NCI-H446 treated with DMSO at 0.1 percent for 48 hours (cell line): ENCODE measurements at places on chromosomes 1 and 21.
A peak's percentile ranks its signal among the peaks of the same experiment; 100 is the strongest.

- peak; percentile 83 for DNase-seq
Observed at GRCh38 chr1:84083307-84083706, 60.8 kb upstream of the PRKACB start.

DNA sequence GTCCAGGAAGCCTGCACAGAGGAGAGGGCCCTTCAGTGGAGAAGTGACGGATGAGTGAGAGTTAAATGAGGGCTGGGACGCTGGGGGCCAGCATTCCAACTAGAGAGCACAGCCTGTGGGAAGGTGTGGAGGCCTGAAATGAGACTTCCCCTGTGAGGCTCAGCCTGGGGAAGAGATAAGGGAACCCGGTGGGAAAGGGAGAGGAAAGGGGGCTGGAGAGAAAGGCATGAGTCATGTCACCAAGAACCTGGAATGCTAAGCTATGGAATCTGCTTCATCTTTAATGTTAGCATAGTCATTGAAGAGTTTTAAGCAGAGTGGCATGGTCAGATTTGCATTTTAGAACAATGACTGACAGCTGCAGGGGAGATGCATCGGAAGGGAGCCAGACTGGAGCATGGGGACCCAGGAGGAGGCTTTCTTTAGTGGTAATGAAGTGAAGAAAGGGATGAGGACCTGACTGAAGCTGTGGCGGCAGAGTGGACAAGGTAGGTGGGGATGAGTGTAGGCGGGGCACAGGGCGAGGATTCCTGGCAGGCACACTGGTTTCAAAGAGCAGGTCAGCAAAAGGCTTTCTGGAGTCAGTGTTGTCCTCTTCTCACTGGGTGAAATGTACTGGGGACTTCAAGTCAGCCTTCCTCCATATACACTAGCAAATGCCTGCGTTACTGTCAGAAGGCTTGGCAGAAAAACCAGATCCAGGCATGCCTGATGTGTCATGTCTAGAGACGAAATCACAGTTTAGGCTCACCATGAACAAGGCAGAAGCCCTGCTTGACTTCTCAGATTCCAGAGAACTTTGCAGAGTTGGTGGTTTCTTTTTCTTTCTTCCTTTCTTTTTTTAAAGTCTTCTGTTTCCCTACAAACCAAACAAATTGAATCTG is 8.0 kb downstream of the RGL1 start:
- DNase-seq = no peak

- no peak for DNase-seq
Observed at GRCh38 chr1:219751870-219752507, 139.1 kb upstream of the ZC3H11B start.

GRCh38 chr1:27872802-27873551 is 633 bp downstream of the THEMIS2 start:
- DNase-seq = no peak

- no peak for DNase-seq
Observed at GRCh38 chr21:45112371-45112770, 38.0 kb downstream of the ADARB1 start.

DNA sequence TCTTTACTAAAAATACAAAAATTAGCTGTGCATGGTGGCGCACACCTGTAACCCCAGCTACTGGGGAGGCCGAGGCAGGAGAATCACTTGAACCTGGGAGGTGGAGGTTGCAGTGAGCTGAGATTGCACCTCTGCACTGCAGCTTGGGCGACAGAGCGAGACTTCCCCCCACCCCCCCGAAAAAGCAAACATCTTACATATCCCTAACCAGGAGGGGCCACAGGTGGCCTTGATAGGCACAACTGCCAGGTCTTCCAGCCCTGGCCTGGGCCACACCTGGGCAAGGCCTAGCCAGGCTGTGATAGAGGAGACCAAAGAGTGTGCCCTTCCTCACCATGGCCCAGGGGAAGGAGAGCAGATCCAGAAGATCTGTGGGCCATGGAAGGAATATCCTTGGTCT is 28.6 kb upstream of the POU3F1 start:
- DNase-seq = no peak

- no peak for DNase-seq
Observed at GRCh38 chr1:114737314-114737849, 20.4 kb downstream of the CSDE1 start.

- DNase-seq = no peak
Observed at GRCh38 chr21:38822778-38823238, 17.1 kb downstream of the ETS2 start.

GRCh38 chr1:108084866-108085477 is 115.2 kb downstream of the SLC25A24 start:
- DNase-seq = no peak

DNA sequence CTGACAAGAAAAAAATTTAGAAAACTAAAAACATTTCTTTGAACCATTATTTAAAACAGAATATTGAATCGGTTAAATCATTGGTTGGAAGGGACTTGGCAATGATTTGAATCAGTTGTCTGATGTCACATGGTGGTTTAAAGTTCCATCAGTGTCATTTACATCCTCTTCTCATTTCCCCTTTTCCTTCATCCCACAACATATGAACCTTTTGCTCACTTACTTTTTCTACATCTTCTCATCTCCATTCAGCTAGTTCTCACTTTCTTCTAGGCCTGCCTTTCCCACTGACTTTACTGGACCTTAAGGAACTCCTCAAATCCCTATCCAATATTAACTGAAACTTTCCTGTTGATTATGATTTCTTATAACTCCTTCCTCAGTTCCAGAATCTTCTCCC is 58.5 kb downstream of the PHACTR4 start:
- no peak for DNase-seq
